Large intestine (tissue), 12 donors: ENCODE measurements at places on chromosomes 4 and X.

- DNase-seq = no peak
Measured at GRCh38 chr4:164779811-164780216, 25.9 kb downstream of the SMIM31 start.

DNA sequence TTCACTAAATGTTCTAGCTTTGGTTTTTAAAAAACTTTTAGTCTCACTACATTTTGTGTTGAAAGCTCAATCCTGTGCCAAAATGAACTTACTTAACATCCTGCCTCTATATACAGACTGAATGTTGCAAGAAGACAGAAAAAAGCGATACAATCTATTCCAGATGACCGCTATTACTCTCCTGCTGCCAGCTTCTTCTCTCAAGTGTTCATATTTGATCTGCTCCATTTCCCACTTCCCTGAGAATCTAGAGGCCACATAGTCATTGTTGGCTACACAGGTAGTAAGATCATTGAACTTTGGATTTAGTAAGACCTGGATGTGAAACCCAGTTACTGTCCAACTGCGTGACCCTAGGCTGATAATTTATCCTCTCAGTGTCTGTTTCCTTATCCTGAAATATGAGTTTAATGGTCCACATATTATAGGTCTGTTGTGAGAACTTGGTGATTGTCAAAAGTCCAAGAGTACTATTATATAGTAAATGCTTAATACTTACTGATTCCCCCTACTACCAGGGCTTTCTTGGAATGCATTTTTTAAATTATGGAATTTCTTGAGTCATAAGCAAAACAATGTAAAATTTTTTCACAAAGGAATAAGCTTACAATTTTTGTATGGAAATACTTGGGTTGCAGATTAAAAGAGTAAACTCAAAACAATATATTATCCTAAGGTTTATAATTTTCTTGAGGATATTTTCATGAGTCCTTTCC is 976.8 kb upstream of the ADGRL3 start:
- no peak for DNase-seq

DNA sequence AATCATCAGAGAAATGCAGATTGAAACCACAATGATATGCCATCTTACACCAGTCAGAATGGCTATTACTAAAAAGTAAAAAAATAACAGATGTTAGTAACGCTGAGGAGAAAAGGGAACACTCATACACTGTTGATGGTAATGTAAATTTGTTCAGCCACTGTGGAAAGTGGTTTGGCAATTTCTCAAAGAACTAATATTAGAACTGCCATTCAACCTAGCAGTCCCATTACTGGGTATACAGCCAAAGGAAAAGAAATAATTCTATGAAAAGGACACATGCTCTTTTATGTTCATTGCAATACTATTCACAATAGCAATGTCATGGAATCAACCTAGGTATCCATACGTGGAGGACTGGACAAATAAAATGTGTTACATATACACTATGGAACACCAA is 566.3 kb downstream of the STPG2 start:
- no peak for DNase-seq

- no peak for DNase-seq
Measured at GRCh38 chr4:121686255-121686654, 10.5 kb downstream of the ANXA5 start.

GRCh38 chr4:74039315-74039763 is 850 bp upstream of the CXCL3 start:
- no peak for DNase-seq

GRCh38 chr4:159105761-159106243 is 2.9 kb downstream of the RAPGEF2 start:
- DNase-seq = no peak

DNA sequence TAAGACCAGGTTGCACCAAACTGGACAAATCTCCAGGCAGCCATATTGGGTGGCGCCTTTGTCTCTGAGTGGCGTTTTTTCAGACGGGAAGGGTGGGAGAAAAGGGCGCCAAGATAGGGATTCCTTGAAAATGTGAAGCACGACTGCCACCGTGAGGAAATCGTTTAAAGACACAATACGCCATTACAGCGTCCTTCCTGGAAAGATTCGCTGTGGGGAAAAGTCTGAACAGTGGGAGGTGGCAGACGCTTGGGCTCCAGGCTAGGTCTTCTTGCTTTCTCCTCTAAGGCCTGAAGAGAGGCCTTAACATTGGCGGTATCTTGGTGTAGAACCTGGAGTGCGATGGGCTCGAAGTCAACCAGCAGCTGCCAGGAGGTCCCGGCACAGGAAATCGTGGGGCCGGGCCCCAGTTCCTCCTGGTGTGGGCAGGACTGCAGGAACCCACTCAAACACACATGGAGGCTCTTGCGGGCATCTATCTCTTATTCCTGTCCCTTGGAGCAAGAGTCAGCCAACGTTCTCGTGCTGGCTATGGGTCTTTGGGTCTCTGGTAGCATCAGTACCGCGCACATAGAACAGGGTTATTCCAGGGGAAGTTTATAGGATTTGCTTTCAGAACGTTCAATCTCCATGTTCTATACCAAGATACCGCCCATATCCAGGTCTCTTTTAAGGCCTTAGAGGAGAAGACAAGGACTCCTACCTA is 208.8 kb downstream of the OR13H1 start:
- peak; percentile 86 for DNase-seq

DNA sequence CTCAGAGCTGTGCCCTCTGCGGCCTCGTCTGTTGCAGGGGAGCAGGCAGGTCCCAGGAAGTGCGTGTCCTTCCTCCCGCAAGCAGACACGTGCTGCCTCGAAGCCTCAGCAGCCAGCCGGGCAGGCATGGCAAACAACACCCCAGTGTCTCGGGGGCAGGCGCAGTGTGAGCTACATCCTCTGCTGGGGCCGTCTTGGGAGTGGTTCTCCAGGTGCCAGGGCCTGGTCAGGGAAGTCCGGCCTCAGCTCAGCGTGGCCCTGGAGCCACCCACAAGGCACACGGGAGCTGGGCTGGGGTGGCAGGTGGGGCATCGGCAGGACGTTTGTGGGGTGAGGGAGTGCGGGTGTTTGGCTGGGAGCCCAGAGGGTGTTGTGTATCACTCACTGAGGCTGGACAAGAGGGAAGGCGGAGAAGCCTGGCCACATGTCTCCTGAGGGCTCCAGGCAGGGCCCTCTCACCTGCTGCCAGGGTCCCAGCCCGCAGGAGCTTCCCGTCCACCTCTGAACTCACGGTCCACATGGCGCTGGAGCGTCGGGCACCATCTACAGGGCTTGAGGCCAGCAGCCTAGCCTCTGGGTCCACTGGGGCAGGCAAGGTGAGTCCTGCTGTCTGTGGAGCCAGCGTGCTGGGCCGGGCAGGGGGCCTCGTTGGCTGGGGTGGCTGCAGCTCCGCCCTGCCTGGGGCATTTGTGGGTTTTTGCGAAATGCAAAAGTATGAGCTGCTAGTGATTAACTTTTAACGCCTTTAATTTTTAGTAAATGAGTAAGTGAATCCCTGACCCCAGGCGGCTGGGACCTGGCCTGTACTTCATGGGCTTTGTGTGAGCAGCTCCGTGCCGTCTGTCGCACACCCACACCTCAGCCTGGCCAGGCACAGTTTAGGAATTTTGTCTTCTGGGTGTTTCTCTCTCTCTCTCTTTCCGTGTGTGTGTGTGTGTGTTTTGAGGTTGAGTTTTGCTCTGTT is 17.3 kb upstream of the UVSSA start:
- no peak for DNase-seq

- no peak for DNase-seq
Measured at GRCh38 chr4:25958110-25958509, 44.1 kb downstream of the SMIM20 start.

- no peak for DNase-seq
Measured at GRCh38 chr4:23584024-23584423, 305.8 kb downstream of the PPARGC1A start.

- DNase-seq = peak; percentile 3
Measured at GRCh38 chr4:175758050-175759024, 53.7 kb downstream of the GPM6A start.

- DNase-seq = no peak
Measured at GRCh38 chrX:139094671-139095592, 383.4 kb upstream of the FGF13 start.

DNA sequence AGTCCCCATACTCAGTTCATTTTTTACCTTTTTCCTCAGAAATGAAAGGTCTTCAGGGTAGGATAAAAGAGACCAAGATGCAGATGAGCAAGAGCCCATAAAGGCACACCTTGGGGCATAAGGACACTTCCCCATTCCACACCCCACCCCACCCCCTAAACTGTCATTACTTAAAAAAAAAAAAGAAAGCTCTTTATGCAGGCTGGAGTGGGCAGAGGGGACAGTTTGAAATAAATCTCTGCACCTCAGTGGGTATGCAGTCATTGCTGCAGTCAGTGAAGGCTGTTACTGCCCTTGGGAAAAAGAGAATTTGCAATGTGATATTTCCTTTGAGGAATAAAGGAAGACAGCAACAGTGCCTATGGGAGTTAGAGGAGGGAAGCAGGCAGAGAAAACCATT is 137.5 kb downstream of the ANK2 start:
- DNase-seq = peak; percentile 51

- DNase-seq = no peak
Measured at GRCh38 chr4:147547314-147548056, 66.6 kb downstream of the EDNRA start.

- no peak for DNase-seq
Measured at GRCh38 chr4:137421796-137422195, 110.5 kb downstream of the PCDH18 start.

- DNase-seq = no peak
Measured at GRCh38 chrX:37755025-37755424, 24.8 kb upstream of the CYBB start.

DNA sequence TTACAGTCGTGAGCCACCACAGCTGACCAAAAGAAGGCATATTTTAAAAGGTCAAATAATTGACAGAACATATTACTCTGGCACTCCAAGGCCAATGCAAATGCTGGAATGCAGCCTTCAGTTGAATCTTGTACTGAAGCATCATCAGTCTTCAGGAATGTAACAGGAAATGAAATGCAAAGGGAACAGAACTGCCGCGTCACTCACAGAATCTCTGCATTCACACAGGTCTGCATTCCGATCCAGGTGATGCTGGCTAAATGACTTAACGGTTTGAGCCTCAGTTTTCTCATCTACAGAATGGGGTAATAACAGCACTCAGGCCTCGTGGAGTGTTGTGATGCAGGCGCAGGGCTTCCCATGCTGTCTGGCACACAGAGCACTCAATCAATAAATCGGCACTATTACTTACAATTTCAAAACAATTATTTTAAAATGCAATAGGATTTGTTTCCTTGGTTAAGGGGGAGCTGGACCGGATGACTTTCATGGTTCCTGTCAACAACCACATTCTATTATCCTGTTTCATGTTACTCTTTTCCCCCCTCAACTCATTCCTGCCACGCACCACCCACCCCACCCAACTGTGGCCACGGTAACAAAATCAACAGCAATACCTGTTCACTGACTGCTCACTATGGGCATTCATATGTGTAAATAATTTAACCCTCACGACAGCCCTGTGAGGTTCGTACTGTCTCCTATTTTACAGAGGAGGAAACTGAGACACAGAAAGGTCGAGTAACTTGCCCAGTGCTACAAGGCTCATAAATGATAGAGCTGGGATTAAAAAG is 32.4 kb downstream of the IGFBP7 start:
- DNase-seq = no peak

GRCh38 chr4:183355405-183355804 is 33.2 kb upstream of the CLDN24 start:
- DNase-seq = no peak
